GM03348 (cell line): ENCODE measurements at places on chromosomes 5 and 9.

GRCh38 chr9:2725126-2725525 lies 7.8 kb downstream of the KCNV2 start:
- DNase-seq: no peak

DNA sequence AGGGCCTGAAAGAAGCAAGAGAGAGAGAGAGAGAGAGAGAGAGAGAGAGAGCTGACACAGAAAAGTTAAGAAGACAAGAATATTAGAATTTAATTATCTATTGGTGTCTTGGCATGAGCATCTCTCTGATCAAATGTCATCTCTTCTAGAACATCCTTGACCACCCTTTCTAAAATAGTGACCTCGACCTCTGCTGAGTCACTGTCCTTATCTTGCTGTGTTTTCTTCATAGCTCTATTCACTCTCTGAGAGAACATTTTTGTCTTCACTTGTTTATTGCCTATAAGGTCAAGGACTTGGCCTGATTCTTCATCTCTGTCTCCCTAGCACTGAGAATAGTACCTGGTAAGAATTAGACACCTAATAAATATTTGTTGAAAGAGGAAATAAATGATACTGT lies 383.8 kb upstream of the RPS23 start:
- no peak for DNase-seq

GRCh38 chr5:73528248-73528647 lies 30.0 kb downstream of the BTF3 start:
- DNase-seq: no peak

GRCh38 chr5:80959138-80959537 lies 1.0 kb upstream of the RASGRF2 start:
- no peak for DNase-seq

- no peak for DNase-seq
Observed at GRCh38 chr5:3389471-3390026, 206.1 kb upstream of the IRX1 start.

- DNase-seq: peak; percentile 69
Observed at GRCh38 chr9:35688558-35689541, 875 bp downstream of the TPM2 start.

DNA sequence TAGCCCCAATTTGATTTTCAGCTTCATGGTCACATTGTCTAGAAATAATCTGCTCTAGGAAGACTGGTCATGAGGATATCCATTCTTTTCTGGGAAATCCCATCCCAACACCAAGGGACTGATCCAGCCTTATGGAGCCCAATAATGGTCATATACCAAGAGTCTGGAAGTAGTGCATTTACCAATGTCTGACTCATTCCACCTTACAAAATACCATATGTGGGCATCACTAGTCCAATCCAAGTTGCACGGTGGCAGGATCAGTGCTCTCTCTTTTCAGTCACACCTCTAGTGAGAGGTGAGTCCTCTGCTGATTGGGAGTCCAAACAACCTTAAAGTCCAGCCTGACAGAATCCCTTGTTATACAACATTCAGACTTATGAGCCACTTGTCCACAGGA lies 73.7 kb downstream of the FEM1C start:
- DNase-seq: no peak

- no peak for DNase-seq
Observed at GRCh38 chr5:56783261-56783660, 32.1 kb upstream of the MAP3K1 start.

GRCh38 chr5:21910731-21911130 lies 942.4 kb downstream of the CDH12 start:
- no peak for DNase-seq

GRCh38 chr9:91395106-91395552 lies 28.5 kb downstream of the NFIL3 start:
- DNase-seq: peak; percentile 36

- DNase-seq: no peak
Observed at GRCh38 chr5:95883185-95884016, 60.9 kb upstream of the GLRX start.

DNA sequence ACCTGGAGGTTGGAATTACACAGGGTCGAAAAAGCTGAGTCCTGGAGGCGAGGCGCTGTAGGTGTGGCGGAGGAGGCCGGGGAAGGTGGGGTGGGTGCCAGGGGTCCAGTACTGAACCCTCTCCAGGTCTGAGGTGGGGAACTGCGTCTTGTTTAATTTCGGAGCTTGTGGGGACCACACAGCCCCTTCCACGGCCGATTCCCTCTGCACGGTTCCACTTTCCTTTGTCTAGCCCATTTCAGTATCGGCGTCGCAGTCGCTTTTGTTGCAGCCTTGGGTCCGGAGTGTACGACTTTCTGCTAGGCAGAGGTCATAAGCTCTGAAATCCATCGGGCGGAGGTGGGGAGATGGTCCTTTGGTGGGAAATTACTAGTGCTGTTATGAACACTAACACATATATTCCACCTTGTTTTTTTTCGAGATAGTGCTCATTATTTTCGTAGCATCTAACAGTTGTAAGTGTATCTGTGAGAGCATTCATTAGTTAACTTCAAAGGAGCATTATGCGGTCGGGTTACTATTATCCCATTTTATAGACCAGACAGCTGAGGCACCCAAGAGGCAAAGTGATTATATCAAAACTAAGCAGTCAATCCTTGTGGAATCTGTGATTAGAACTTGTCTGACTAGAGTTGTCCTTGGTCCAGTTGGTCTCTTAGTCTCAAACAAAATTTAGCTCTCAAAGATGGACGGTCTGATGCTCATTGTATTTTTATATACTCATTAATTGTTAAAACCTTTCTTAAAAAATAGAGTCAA lies 737 bp downstream of the RNF180 start:
- DNase-seq: no peak

DNA sequence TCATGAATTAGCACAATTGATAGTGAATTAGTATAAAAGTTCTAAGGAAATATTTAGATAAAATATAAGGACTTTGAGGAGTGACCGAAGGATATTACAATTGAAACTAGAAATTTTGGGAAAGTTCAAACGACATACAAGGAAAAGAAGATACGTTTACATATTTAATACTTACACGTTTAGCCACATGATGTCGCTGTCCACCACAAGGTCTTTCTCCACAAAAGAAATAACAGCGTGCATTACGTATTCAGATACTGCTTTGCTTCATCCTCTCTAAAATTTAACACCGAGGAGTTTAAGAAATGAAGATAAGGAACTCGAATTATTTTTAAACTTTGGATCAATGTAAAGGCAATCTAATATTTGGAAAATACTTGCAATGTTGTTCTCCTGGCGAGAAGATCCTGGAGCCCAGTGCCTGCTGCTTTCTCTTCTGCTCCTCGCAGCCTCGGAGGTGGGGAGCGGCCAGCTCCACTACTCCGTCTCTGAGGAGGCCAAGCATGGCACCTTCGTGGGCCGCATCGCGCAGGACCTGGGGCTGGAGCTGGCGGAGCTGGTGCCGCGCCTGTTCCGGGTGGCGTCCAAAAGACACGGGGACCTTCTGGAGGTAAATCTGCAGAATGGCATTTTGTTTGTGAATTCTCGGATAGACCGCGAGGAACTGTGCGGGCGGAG lies at the start of gene PCDHA3:
Gene PCDHA3, plus strand, starts transcription at position 242 of the 678 bp plus-strand sequence.
- peak; percentile 14 for DNase-seq

GRCh38 chr5:997711-998110 lies 10.9 kb upstream of the NKD2 start:
- DNase-seq: no peak

GRCh38 chr5:179288809-179289185 lies 56.5 kb downstream of the ADAMTS2 start:
- DNase-seq: no peak

- DNase-seq: peak; percentile 66
Observed at GRCh38 chr5:73188764-73189531, 16.0 kb downstream of the TMEM174 start.

DNA sequence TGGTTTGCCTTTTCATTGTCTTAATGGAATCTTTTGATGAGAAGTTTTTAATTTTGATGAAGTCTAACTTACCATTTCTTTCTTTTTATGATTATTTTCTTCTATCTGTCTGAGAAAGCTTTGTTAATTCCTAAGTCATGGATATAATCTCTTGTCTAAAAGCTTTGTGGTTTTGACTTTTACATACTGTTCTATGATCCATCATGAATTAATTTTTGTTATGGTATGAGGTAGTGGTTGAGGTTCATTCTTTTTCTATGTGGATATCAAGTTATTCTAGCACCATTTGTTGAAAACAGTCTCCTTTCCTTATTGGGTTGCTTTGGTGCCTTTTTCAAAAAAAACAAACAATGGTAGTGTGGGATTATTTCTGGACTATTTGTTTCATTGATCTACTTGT lies 20.4 kb downstream of the FBXO10 start:
- peak; percentile 42 for DNase-seq

GRCh38 chr5:55634866-55635265 lies 77.3 kb downstream of the SLC38A9 start:
- no peak for DNase-seq

- no peak for DNase-seq
Observed at GRCh38 chr5:119913425-119913824, 284.1 kb downstream of the FAM170A start.

- DNase-seq: peak; percentile 19
Observed at GRCh38 chr5:95281226-95281625, 3.7 kb downstream of the MCTP1 start.

GRCh38 chr9:134787601-134788531 lies 92.7 kb upstream of the FCN2 start:
- no peak for DNase-seq

- DNase-seq: peak; percentile 31
Observed at GRCh38 chr9:72540348-72540873, 19.0 kb downstream of the TMC1 start.

DNA sequence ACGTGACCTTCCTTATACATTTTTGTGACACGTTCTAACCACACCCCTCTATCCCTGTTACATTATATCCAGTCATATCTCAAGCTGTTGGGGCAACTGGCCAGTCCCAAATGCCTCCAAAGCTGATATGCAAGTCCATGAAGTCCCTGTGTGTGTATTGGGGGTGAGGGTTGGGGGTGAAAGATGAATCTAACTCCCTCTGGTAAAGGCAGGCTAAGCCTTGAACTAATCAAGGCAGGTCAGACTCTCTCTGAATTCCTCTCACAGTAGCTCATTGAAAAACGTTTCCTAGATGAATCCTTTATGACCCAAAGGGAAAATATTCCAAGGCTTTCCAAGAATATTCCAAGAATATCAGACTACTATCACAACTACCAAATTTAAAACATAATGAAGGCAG lies 174.4 kb downstream of the MUSK start:
- peak; percentile 49 for DNase-seq

GRCh38 chr5:112205846-112206245 lies 213.2 kb downstream of the EPB41L4A start:
- DNase-seq: no peak

GRCh38 chr5:163789870-163790269 lies 284.5 kb downstream of the MAT2B start:
- no peak for DNase-seq

GRCh38 chr5:62662521-62662920 lies 83.9 kb downstream of the LRRC70 start:
- no peak for DNase-seq

DNA sequence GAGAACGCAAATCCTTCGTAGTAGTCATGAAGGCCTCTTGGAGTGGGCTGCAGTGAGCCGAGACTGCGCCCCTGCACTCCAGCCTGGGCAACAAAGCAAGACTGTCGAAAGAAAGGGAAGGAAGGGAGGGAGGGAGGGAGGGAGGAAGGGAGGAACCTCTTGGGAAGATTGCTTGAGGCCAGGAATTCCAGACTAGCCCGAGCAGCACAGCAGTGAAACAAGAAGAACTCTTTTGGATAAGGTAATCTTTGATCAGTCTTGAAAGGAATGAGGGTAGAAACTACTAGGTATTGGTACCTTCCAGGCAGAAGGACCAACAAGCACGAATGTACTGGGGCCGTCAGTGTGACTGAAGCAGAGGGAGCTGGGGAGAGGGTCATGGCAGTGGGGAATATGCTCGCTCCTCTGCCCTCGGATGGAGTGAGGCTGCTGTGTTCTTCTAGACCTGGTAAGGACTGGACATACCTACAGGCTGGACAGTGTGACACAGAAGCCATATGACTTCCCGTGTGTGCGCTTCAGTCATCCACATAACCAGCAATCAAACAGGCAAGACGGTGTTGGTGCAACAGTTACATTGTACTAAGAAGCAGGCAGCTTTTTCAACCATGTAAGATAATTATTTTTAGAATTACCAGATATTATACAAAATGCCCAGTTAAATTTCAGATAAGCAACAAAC lies 45.2 kb downstream of the P4HA2 start:
- DNase-seq: no peak

DNA sequence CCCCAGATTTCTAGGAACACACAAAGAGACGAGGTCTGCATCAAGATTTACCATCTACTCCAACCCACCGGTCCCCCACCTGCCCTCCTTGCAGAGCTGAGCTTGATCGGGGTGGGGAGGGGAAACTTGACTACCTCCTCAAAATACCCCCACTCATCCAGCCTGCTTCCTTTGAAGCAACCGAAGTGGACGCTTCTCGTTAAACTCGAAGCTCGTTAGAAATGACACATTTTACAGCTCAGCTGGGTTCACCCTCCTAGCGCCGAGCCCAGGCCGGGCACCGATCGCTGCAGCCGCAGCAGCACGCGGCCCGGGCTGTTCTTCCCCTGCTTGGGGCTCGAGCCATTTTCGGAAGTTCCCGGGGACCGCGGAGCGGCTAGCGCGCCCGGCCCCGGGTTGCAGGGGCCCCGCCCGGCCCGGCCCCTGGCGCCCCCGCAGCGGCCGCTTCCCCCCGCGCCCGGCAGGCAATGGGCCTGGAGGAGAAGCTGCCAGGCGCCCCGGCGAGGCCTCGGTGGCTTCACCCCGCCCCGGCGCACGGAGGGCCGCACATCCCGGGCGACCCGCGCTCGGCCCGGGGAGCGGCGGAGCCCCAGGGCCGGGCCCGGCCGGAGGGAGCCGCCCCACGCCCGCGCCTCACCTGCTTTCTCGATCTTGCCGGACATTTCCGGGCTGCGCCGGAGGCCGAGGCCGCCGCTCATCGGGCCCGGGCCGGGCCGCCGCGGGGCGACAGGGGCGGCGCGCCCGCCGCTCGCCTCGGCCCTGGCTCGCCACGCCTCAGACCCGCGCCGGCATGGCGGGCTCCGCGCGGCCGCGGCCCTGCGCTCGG lies 530 bp downstream of the RAPGEF1 start:
- peak; percentile 85 for DNase-seq

GRCh38 chr9:98702835-98703380 lies 5.8 kb downstream of the GABBR2 start:
- DNase-seq: no peak
